ENCODE measurements at places on chromosomes 3 and 15. TPM values are rescaled to one million over a fixed set of nuclear protein-coding genes. Genes with fewer than 3 reads are reported as not detected.

Gene TTLL13
- polyA plus RNA-seq: 2.0 TPM

Gene RIOX2
- polyA plus RNA-seq: 12.3 TPM

DNA sequence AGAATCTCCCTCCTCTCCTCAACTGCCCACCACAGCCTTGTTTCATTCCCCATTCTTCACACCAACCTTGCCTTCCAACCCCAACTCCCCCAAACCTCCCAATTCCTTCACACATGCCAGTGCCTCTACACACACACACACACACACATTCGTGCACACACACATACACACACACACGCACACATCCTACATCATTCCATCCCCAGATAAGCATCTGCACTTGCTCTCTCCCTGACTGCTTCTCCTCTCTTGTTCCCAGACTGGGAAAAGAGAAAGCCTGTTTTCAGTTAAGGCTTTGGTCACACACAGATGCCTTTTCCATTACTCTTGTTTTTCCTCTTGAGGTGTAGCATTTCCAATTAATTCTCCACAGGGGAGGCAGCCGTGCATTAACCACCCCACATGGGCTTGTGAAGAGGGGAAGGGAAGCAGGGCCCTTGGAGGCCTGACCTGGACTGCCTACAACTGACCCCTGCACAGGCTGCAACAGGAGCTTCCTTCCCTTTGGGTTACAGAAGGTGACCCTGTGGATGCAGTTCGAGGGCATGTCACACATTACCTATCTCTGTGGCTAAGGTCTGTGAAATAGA is 32.0 kb upstream of the BOC start:
- no peak overlapping the region for H3K4me3 ChIP-seq
- H3K4me1 ChIP-seq: no peaks in the 10 kb centered on the region

- H3K27ac ChIP-seq: peak overlapping the region; percentile 69
- H3K27me3 ChIP-seq: peaks cover 7% of the 10 kb centered on the region
- peaks cover 32% of the 10 kb centered on the region for H3K4me1 ChIP-seq
- H3K4me3 ChIP-seq: peak overlapping the region; percentile 27
- no peaks in the 10 kb centered on the region for H3K36me3 ChIP-seq
Measured at GRCh38 chr15:45454814-45455213, 67.7 kb downstream of the SLC30A4 start.

- peaks cover 3% of the 10 kb centered on the region for H3K36me3 ChIP-seq
- no peak overlapping the region for H3K27ac ChIP-seq
- DNase-seq: no peak
- H3K4me3 ChIP-seq: no peak overlapping the region
- no peaks in the 10 kb centered on the region for H3K4me1 ChIP-seq
Measured at GRCh38 chr3:56851966-56852884, 50.5 kb upstream of the ARHGEF3 start.

DNA sequence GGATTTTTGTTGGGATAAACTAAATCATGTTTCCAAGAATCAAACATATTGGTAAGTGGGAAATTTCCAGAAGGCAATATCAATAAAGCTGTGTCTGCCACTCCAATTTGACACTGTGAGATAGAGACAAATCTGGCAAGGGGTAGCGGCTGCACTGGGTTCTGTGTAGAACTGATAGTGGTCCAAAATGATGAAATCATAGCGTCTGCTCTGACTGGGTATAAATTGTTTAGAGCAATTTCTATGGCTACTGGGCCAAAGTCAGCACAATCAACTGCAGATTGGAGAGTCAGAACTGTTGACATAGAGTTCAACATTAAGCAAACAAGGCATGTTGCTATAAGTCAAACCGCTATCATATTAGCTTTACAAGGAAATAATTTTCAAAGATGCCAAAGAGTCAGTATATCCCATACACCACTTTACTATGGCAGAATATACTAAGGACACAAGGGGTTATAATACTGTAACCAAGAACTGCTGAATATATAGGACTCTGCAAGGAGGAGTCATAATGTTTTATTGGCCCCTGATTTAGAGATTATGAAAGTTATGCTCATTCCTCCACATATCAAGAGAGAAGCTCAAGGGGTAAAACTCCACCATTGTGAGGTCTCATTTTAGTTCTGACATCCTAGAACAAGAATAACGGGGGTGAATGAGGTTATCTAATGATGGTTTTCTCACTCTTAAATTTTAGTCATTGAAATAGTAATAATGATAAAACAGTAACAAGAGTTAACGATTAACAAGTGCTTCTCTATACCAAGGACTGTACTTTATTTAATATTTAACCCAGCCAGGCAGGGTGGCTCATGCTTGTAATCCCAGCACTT is 309.7 kb upstream of the GADL1 start:
- no peak overlapping the region for H3K27ac ChIP-seq
- peaks cover 2% of the 10 kb centered on the region for H3K27me3 ChIP-seq
- H3K4me3 ChIP-seq: no peak overlapping the region
- H3K4me1 ChIP-seq: no peaks in the 10 kb centered on the region

DNA sequence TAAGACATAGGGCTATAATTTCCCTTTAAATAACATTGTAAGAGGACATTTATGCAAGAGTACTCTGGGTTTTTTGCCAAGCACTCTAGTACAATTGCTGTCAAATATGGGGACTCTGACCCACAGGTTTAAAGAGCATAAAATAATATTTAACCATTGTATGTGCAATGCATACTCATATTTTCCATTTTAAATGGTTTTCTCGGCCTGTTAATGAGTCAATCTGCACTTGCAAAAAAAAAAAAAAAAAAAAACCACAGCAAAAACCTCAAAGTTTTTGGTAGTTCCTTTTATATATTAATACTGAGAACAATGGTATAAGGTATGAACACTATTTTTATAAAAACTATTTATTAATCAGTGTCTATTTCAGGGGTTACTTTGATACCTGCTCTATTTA is 304.0 kb upstream of the CBLB start:
- DNase-seq: peak; percentile 40
- no peak overlapping the region for H3K27ac ChIP-seq
- peak overlapping the region; percentile 4 for H3K4me3 ChIP-seq
- H3K4me1 ChIP-seq: peaks cover 47% of the 10 kb centered on the region

DNA sequence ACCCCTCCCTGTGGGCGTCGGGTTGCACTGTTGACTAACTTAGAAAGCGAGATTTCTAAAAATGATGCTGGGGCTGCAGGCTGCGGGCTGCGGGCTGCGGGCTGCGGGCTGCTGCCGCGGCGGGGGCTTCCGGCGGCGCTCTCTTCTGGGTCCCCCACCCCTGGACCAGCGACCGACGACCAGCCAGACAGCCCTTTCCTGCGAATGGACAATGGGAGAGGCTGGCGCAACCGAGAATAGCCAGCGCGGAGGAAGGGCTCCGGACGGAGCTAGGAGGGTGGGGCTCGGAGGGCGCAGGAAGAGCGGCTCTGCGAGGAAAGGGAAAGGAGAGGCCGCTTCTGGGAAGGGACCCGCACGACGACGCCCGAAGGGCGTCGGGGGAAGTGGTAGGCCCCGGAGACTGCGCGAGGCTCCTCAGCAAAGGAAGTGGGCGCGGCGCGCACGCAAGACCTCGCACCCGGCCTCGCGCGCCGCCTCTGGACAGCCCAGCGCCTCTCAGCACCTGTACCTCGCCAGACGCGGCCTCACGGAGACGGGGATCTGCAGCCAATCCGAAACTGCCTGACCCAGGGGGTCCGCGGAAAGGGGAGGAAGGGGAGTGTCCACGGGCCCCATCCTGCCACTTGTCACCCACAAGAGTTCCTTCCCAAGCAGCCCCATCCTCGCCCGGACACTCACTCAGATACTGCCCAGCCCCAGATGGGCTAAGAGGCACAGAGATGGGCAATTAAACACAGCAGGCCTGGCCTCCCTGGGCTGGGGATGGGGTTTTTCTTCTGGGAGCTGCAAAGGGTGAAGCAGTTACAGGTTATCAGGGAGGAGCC is 70.7 kb downstream of the SLC12A8 start:
- no peaks in the 10 kb centered on the region for H3K36me3 ChIP-seq
- H3K27ac ChIP-seq: peak overlapping the region; percentile 91
- peak; percentile 79 for DNase-seq
- H3K4me1 ChIP-seq: peaks cover 58% of the 10 kb centered on the region

GRCh38 chr3:116474032-116474780 is 28.9 kb upstream of the LSAMP start:
- H3K27me3 ChIP-seq: peaks cover 1% of the 10 kb centered on the region
- no peak for DNase-seq
- no peak overlapping the region for H3K27ac ChIP-seq
- peaks cover 3% of the 10 kb centered on the region for H3K36me3 ChIP-seq

DNA sequence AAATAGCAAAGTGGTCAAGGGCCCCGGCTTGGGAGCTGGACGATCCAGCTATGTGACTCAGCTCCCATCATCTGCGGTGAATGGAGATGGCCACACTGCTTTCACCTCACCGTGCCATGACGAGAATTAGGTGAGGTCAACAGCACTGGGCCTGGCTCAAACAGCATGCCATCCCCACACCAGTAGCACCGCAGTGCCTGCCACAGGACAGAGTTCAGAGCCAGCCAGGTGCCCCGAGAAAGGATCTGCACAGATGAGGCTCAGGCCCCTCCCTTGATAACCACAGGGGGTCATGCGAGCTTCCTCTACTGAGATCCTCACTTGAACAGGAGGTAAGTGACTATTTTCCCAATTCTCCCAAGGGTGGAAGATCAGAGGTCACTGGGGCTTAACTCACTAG is 29.4 kb downstream of the ZXDC start:
- H3K27me3 ChIP-seq: no peaks in the 10 kb centered on the region
- H3K36me3 ChIP-seq: no peaks in the 10 kb centered on the region
- H3K4me3 ChIP-seq: no peak overlapping the region
- no peaks in the 10 kb centered on the region for H3K4me1 ChIP-seq
- no peak for DNase-seq

Measured in immature natural killer cell (primary cell).